ENCODE measurements at places on chromosomes 2 and 18.

DNA sequence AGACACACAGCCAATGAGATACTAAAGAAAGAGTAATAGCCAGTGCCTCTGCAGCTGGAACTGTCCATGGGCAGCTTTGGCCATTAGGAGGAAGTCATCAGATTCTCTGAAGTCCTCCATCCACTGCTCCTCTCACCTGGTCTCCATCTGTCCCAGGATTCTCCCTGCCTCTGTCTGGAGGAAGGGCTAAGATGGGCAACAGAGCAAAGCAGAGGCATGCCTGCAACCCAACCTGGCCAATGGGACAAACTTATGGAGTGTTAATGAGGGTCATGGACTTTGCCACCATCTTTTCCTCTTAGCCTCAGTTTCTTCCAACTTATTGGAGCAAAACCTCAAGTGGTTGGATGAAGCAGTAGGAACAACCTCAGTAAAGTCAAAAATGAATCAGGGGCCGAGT, 91.5 kb upstream of the SIX3 start:
- no peak for DNase-seq

- no peak for DNase-seq
These were observed 69.3 kb downstream of the KCNE4 start for GRCh38 chr2:223121283-223121682.

DNA sequence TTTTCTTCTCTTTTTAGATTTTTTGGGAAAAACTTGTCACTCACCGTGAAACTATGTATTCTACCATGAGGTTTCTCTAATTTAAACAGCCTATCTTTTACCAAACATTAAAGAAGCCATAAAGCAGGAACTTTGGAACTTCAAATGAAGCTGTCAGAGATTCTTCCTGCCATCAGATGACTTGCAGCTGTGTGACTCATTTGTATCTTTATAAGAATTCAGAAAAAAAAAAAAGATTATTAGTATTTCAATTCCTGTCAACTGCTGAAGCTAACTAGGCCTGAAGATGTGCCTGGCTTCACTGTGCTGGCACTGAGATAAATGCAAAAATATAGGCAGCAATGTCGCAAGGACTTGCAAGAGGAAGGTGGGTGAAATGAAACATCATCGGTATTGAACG, 1399.1 kb upstream of the PIK3C3 start:
- no peak for DNase-seq

GRCh38 chr18:79380816-79381806, 14.6 kb upstream of the NFATC1 start:
- peak; percentile 55 for DNase-seq

DNA sequence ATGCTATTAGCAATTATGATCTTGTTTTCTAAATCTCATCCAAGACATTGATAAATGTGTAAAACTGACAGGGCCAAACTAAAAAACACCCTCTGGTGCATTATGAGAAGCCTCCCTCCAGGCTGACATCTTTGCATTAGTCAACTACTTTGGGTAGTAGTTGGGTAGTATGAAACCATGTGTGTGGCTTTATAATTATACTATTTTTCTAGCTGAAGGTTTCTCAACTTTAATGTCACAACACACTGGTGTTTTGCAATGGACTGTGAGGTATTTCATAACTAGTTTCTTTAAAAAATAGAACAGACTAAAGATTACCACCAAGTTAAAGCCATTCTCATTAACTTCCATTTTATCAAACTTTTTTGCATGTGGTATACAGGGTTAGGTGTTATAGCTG, 73.1 kb upstream of the RBMS1 start:
- DNase-seq: no peak

GRCh38 chr2:218437969-218438368, 19.0 kb downstream of the VIL1 start:
- DNase-seq: no peak

DNA sequence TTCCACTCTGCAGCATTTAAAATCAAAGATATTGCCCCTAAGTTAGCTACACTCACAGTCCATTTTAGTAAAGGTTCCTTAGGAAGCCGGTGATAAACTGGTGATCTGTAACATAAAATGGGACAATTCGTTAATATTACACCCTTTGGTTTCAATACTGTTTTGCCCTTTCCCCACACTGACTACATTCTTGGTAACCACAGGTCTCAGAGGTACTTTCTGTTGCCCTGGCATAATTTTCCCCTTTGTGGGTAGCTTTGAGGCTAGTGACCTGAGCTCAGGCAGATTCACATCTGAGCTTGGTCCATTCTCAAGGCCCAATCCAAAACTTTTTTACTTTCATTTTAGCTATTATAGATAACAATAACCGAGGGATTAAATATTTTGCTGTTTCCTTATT, 32.9 kb upstream of the CSRNP3 start:
- DNase-seq: no peak

GRCh38 chr18:76421685-76422078, 73.4 kb downstream of the ZNF516 start:
- DNase-seq: no peak

- no peak for DNase-seq
These were observed 48.2 kb upstream of the PPM1B start for GRCh38 chr2:44120428-44120827.

- no peak for DNase-seq
These were observed 76.4 kb upstream of the MCFD2 start for GRCh38 chr2:46991985-46992384.

GRCh38 chr18:21629089-21629832, 17.1 kb downstream of the SNRPD1 start:
- DNase-seq: no peak

DNA sequence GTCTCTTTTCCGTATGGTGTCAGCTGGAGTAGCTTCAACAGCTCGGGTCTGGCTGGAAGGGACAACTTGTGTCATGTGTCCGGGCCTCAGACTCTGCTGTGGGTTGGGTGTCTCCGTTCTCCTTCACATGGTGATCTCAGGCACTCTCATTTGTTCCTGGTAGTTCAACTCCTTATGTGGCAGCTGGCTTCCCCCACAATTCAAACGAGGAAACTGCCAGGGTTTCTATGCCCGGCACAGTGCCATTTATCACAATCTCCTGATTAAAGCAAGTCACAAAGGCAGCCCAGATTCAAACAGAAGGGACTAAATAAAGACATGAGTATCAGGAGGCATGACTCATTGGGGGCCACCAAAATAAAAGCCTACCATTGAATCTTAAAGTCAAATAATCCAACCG, 22.7 kb downstream of the MRO start:
- DNase-seq: no peak

DNA sequence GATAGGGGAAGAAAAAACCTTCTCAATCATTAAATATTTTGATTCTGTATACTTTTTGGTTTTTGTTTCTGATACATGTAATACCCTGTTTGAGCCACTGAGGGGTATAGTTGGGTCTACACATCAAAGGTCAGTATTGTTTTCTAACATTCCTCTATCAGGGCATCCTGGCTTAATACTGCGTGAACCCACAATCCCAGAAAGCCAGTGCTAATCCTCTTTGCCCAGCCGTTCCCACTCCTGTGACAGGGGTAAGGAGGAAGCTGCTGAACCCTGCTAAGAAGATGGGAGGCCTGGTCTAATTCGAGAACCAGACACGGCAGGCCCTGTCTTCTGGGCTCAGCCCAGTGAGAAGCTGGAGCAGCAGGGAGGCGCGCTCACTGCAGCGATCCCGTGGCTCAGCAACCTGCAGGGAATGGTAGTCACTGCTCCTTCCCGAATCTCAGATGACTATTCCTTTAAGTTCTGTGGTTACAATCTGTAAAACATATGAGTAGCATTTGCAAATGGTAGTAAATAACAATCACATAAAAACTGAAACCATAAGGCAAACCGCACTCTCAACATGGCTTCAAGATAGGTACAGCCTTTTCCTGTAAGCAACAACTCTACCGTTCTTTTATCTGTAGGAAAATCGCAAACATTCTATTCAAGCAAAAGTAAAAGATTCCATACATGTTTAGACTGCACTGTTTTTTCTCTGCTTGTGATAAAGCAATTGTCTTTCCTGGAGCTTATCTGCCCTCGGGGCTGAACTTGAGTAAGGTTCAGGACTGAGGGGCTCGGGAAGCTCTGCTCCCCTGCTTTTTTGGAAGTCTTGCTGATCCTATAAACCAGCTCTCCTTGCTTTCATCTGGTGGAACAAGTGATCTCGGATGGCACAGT, 87.0 kb downstream of the EPB41L3 start:
- no peak for DNase-seq

GRCh38 chr18:25832001-25832604, 258.3 kb downstream of the SS18 start:
- no peak for DNase-seq

DNA sequence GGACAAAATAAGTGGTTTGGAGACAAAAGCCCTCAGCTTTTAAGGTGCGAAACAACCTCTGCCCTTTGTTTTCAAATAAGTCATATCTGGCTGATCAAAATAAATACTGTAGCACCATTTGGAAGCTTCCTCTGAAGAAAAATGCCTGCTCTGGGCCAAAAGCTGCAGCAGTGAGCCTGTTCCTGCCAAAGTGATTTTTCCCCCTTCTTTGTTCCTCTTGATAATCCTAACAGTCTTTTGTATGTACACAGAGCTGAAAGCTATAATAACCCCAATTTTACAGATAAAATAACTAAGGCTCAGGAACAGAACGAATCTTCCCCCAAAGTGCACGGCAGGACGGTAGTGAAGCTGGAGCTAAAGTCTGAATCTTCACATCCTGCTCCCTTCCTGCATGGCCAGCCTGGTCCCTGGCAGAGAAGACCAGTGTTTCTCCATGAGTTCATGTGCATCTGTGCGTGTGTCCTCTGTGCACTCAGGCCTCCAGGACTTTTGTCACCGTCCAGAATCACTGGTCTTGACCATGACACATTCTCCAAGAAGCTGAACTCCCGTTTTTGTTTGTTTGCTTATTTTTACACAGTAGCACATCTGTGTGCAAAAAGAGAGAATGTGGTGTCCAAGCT, 2114.1 kb upstream of the PIK3C3 start:
- no peak for DNase-seq

DNA sequence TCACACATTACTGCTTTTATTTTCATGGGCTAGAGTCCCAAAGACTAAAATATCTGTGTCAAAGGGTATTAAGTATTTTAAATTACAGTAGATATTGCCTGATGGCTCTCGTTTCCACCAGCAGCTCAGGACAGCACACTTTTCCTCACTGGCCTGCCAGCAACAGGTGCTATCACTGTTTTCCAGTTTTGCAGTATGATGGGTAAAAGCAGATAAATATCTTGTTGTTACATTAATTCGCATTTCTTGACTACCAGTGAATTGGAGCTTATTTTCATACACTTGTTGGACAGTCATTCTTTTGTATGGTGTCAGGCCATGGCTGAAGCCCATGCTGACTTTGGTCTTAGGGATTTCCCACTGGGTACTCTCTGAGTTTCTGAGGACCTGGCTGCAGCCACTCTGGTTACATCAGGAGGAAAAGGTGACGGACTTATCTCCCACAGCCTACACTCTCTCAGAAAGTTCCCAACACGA, 4.8 kb downstream of the APOB start:
- DNase-seq: no peak

Data from T follicular helper cell (primary cell).